ENCODE measurements at places on chromosomes 13 and 19. TPM values are rescaled to one million over a fixed set of nuclear protein-coding genes. Genes with fewer than 3 reads are reported as not detected.

GRCh38 chr13:102170305-102170704, 231.5 kb downstream of the FGF14 start:
- DNase-seq, result no peak

The PDX1 gene
- total RNA-seq, result not detected

DNA sequence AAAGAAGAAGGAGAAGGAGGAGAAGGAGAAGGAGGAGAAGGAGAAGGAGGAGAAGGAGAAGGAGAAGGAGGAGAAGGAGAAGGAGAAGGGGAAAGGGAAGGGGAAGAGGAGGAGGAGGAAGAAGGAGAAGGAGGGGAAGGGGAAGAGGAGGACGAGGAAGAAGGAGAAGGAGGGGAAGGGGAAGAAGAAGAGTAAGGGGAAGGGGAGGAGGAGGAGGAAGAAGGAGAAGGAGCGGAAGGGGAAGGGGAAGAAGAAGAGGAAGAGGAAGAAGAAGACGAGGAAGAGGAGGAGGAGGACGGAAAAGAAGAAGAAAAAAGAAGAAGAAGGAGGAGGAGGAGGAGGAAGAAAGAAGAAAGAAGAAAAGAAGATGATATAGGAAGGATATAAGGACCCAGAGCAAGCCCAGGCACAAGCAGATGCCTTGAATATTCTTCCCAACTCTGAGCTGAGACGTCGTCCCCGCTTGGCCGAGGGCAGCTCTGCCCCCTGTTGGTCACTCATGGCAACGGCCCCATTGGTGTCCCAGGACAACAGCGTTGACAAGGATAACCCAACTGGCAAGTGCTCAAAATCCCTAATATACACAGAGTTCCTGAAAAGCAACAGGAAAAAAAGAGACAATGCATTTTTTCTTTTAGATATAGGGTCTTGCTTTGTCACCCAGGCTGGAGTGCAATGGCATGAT, 30.6 kb upstream of the IGSF23 start:
- no peak for DNase-seq

The NCAN gene
- not detected for total RNA-seq

- DNase-seq, result no peak
Measured at GRCh38 chr19:42443944-42444398, 1.2 kb upstream of the CXCL17 start.

The SGCG gene
- 6.9 TPM for total RNA-seq

The NOSIP gene
- total RNA-seq, result 36.0 TPM

The SIGLEC9 gene
- 12.6 TPM for total RNA-seq

DNA sequence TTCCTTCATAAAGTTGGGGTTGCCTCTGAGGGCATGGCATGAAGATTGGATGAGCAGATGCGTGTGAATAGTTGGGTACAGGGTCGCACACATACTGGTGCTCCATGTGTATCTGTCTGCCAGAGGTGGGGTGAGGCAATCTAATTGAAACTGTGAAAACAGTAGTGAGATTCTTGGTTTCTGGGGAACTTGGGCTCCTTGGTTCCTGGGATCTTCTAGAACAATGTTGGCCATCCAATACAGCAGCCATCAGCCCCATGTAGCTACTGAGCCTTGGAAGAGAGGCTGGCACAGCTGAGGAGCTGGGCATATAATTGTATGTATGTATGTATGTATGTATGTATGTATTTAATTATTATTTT, 616 bp downstream of the FCHO1 start:
- no peak for DNase-seq

DNA sequence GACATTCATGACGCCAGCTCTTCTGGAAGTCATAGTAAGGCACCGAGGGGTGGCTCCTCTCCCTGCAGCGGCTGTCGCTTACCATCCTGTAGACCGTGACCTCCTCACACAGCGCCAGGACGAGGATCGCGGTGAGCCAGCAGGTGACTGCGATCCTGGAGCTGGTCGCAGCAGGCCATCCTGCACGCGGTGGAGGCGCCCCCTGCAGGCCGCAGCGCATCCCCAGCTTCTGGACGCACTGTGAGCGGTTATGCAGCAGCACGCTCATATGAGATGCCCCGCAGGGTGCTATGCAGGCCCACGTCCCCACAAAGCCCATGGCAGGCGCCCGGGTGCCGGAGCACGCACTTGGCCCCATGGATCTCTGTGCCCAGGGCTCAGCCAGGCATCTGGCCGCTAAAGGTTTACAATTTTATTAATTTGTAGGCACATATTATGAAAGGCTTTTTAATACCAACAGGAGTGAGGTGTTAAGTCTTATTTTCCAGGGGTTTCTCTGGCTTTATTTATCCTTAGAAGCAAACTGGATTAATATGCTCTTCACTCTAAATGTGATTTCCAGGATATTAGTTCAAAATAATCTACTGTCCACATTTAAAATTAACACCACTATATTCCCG, 35.6 kb upstream of the PSPC1 start:
- DNase-seq, result no peak

DNA sequence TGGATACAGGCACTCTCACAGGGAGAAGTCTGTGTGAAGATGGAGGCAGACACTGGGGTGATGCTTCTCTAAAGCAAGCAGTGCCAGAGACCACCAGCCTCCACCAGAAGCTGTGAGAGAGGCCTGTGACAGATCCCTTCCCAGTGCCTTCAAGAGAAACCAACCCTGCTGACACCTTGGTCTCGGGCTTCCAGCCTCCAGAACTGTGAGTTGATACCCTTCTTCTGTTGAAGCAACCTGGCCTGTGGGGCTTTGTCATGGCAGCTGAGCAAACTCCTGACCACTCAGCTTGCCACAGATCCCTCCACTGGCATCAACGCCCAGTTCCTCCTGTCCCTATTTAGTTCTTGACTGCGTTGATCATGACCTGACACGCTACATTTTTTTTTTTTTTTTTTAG, 29.0 kb downstream of the ELAVL1 start:
- peak; percentile 36 for DNase-seq

The GAPDHS gene
- total RNA-seq, result not detected

The UBE2L5 gene
- 1.2 TPM for total RNA-seq

GRCh38 chr19:35949131-35949530, 13.0 kb downstream of the LRFN3 start:
- no peak for DNase-seq

The SLC10A2 gene
- not detected for total RNA-seq

GRCh38 chr13:47117268-47117667, 220.4 kb upstream of the HTR2A start:
- DNase-seq, result no peak

GRCh38 chr13:90542959-90543505, 804.5 kb upstream of the MIR17HG start:
- no peak for DNase-seq

- no peak for DNase-seq
Measured at GRCh38 chr13:98665638-98665995, 86.9 kb downstream of the SLC15A1 start.

GRCh38 chr19:21566073-21566472, 60.7 kb downstream of the ZNF429 start:
- no peak for DNase-seq

DNA sequence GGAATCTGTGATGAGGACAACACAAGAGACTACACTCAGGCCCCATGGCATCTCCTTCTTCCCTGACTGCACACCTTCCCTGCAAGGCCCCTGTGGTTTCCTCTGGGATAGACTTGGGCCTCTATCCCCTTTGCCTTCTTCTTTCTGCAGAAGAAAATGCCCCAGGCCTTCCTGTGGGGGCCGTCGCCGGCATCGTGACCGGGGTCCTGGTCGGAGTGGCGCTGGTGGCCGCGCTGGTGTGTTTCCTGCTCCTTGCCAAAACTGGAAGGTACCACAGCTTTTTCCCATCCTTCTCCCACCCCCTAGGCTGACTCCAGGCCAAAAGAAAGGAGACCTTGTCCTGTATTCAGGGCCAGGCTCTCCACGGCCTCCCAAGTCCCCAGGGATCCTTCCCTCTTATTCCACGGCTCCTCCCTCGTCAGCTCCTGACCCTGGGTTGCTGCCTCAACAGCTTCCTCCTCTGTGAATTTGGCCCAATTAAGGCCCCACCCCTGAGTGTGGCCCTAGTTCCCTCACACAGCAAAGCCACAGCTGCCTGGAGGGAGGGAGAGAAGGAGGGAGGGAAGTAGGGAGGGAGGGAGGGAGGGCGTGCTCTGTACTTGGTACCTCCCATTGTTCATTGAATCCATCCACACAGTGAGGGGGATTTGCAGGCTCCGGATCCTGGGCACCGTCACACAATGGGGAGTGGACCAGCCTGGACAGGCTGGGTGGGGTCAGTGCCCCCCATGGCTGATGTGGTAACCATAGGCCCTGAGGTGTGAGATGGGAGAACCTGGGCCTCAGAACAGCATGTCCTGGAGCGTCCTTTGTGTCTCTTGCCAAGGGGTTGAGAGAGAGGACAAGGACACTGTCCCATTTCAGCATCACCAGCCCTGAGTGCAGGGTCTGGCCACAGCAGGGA, 12.5 kb downstream of the CEACAM3 start:
- no peak for DNase-seq

GRCh38 chr19:8835446-8835845, 3.3 kb downstream of the MBD3L1 start:
- DNase-seq, result no peak

The CASP14 gene
- total RNA-seq, result not detected

DNA sequence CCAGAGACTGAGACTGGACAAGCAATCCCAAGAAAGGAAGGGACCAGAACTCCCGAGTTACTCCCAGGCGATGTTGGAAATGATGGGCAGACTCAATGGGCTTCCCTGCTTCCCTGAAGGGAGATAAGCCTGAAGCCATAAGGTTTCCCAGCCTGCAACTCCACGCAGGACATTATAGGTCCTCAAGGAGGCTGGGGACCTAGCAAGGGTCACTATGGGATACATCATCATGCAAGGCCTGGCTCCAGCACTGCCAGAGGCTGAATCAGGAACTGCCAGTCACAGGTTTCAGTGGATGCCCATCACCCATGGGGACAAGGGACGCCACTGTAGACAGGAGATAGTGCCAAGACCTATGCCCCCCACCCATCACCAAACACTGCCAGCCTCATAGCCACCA, 338.7 kb downstream of the IRS2 start:
- no peak for DNase-seq

- no peak for DNase-seq
Measured at GRCh38 chr19:16876904-16877361, 11.9 kb upstream of the F2RL3 start.

The SSC5D gene
- 40.6 TPM for total RNA-seq

The OR7C1 gene
- total RNA-seq, result not detected

DNA sequence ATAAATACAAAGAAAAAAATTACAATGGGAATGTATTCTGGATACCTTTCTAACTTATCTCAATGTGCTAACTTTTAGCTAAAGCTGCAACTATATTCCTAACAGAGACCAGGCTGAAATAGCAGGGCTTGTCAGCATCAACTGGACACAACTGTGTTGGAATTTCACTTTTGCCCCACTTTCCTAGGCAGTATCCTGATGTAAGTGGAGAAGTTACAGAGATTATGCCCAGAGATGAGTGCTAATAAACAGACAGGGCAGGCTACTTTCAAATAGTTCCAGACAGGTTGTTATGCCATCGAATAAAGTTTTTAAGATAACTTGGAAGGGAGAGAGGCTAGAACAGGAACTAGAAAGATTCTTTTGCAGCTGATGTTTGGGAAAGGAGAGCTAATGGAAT, 201.9 kb downstream of the KCTD12 start:
- DNase-seq, result no peak

- DNase-seq, result no peak
Measured at GRCh38 chr13:108272333-108272732, 2.8 kb downstream of the TNFSF13B start.

DNA sequence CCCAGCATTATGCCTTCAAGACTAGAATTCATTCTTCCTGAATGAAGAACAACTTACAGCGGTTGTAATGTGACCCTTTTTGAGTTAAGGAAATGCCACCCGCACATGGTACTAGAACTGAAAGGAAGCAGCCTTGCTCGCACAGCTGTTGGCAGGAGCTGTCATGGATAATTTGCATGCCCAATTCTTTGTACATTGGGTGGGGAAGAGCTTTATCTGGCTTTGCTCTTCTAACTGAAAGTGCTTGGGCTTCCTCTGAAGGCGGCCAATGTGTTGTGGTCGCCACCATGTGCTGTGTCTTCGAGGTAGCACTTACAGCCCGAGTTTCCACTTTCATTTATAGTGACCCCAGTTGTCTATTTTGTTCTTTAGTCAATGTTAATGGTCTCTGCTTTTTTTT, 3.4 kb downstream of the CCNE1 start:
- no peak for DNase-seq

GRCh38 chr13:67235265-67235664, 5.1 kb upstream of the PCDH9 start:
- no peak for DNase-seq

DNA sequence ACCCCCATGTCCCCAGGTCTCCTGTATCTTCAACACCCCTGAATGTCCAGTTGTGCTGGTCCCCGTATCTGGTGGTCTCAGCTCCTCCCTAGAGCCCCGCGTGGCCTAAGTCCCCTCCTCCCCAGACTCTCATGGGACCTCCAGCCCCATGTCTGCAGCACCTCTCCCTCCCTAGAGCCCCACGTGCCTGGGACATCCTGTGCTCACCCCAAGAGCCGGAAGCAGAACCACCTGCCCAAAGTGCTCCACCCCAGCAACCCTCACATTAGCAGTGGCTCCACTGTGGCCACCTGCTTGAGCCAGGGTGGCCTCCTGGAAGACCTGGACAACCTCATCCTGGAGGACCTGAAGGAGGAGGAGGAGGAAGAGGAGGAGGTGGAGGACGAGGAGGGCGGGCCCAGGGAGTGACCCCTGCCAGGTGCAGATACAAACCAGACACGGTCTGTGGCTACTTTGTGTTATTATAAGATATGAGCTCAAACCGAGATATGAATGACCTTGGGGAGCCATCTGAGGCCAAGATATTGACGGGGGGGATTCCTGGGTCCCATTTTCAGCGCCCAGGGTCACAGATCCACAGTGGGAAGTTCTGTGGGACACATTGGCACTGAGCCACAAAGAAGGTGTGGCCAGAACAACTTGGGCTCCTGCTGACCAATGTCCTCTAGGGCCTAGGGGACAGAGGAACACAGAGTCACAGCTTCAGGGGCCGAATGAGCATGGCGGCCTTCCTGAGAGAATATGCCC, 6.0 kb downstream of the SHFL start:
- no peak for DNase-seq

DNA sequence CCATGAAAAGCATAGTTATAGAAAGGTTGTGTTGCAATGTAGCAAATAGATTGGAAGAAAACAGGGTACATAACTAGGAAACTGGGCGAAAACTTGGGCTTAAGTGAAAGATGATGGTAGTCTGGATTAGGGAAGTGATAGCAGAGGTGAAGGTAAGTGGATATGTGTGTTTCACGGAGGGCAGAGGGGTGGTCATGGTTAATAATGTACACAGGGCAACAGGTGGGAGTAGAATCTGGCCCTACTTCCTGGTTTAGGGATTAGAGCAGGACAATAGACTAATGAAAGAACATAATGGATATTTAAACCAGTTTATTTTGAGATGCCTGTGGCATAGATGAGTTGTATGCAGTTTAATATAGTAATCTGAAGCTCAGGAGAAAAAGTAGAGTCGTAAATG, 257.3 kb upstream of the SPRY2 start:
- no peak for DNase-seq

GRCh38 chr19:40366697-40367561, 18.4 kb downstream of the PLD3 start:
- no peak for DNase-seq

The ZNF491 gene
- 2.9 TPM for total RNA-seq

GRCh38 chr13:106919133-106919532, 351.2 kb upstream of the ARGLU1 start:
- no peak for DNase-seq

GRCh38 chr19:1752757-1753728, at the start of gene ONECUT3:
ONECUT3 (plus strand) TSS chr19:1753506; CDS start chr19:1753663, 157 bp downstream.
- no peak for DNase-seq

The ATXN8OS gene
- not detected for total RNA-seq

- DNase-seq, result no peak
Measured at GRCh38 chr13:113145496-113145895, 13.0 kb upstream of the PROZ start.
